ENCODE measurements at places on chromosomes 1 and 21.
A peak's percentile ranks its signal among the peaks of the same experiment; 100 is the strongest.

- no peak for DNase-seq
Observed at GRCh38 chr1:194503209-194503608, 1316.8 kb upstream of the B3GALT2 start.

- DNase-seq, result no peak
Observed at GRCh38 chr1:149917571-149918144, at the start of gene SV2A. SV2A (minus strand) TSS chr1:149917844; CDS start chr1:149913840, 4,004 bp downstream.

DNA sequence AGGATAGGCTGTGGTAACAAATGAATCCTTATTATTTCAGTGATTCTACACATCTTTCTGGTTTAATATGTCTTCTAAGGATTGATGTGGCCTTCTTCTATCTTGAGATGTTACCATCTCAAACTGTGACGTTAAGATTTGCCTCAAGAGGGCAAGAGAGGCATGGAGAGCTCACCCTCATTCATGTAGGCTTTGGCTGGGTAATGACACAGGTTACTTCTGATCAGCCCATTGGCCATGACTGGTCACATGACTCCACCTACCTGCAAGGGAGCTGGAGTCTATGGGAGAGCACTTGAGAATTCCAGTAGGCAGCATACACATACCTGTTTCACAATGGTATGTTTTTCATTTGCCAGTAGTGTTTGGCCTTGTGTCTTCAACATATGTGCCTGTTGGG, 30.0 kb downstream of the CACHD1 start:
- no peak for DNase-seq

DNA sequence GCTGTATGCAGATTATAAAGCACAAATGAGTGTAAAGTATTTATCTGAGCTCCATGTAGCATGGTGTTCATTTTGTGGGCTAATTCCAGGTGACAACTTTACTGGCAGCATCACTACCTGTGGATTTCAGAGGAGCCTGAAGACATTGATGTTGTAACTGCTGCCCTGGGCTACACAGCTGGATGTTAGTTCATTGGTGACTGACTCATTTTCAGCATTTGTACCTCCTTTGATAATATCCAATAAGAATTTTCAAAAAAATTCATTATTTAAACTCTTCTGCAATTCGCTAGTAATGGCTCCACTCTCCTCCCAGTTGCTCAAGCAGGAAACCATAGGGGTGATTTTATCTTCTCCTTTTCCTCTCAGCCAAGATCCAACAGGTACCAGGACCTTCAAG, 37.3 kb upstream of the HSD3B1 start:
- DNase-seq, result no peak

DNA sequence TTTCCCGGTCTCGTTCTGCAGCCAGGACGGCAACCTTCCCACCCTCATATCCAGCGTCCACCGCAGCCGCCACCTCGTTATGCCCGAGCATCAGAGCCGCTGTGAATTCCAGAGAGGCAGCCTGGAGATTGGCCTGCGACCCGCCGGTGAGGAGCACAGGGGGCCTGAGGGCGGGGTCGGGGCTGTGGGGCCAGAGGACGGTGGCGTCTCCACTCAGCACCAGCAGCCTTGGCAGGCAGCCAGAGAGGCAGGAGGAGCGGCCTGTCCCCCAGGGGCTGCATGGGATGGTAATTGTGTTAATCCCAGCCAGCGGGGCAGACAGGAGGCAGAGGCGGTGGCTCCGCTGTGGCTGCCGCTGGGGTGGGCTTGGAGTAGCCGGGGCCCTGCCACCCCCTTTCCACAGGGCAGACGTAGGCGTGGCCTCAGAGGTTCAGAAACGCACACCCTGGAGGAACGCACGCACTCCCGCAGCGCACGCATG, 12.1 kb downstream of the SAMD11 start:
- no peak for DNase-seq

DNA sequence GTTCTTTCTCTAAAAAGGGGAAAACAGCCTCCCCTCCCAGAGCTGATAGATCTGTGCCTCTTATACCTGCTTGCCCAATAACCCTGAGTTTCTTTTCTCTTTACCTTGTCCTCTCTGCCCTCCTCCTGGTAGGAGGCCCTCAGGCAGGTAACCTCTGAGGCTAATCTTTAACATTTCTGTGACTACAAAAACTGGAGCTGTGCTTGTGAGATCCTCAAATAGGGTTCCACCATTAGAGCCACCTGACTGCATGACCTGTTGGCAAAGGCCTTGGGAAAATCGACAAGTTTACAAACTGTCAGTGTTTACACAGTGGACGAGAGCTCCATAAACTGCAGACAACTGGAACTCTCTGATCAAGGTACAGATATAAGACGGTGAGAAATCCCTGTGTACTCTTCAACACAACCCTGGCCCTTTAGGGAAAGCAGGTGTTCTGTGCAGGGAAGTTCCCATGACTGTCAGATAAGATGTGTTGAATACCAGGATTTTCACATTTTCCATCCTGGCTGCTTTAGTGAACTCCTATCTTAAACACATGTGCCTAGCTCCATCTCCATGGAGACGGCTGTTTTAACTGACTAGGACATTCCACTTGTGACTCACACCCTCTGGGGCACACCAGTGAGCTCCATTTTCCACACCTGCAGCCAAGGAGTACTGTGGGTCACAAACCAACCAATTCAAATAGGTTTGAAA, 38.3 kb downstream of the ECE1 start:
- no peak for DNase-seq

DNA sequence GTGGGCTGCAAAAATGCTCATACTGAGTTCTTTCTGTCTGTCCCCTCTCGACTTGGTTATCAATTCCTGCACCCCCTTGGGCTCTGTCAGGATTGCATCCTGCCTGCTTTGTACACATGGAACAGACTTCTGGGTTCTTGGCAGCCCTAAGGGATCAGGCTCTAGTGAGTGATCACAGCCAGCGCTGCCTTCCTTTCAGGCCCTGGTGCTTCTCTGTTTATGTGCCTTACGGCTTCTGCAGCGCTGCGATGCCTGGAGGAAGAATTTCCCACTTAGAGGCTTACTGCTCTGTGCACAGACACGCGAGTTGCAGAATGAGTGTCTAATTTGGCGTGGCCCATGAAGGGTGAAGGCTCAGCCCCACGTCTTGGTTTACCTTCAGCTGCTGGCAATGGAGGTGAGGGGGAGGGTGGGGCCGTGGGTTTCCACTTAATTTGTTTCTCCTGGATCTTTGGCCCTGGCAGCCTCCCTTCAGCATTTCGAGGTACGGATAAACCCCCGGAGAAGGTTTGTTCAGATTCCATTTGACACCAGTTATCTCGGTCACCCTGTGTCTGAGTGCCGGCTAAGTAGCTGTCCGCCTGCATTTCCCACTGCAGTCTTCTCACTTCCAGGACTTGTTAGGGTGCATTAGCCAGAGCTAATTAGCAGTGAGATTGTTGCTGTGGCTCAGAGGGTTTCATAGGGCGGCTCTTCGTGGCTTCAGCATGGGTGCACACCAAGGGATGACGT, 227.3 kb downstream of the DYRK1A start:
- DNase-seq, result no peak

DNA sequence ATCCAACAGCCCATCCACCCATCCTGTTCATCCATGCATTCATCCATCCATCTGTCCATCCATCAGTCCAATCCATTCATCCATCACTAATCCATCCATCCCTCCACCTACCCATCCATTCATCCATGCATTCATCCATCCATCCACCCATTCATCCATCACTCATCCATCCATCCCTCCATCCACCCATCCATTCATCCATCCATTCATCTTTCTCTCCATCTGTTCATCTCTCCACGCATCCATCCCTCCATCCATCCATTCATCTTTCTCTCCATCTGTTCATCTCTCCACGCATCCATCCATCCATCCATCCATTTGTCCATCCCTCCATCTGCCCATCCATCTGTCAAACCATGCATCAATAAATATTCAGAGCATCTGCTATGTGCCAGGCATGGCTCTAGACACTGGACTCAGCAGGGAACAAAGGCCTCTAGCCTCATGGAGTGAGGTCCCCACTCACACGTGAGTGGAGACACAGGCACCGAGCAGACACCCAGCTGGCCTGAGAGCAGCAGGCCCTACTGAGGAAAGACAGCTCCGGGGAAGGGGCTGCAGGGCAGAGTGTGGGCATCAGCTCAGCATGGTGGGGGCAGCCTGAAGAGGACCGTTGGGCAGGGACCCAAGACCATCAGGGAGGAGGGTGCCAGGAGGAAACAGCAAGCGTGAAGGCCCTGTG, 9.6 kb downstream of the KRTAP10-1 start:
- no peak for DNase-seq

GRCh38 chr1:41799723-41800122, 119.0 kb downstream of the HIVEP3 start:
- peak; percentile 30 for DNase-seq

DNA sequence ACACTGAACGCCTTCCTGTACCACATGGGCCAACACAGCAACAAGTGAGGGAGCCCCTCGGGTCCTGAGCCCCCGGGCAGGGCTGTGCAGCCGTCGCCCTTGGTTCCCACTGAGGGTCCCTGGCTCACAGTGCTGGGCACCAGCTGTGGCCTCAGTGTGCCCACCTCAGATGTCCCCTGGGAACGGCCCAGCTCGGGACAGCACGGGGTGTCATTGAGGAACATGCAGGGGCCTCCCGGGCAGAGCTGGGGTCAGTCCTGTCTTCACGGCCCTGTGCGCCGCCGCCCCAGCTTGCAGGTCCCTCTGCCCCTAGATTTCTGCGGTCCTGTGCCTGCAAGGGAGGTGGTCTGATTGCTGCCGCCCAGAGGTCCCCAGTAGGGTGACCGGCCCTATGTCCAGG, 17.7 kb downstream of the ATAD3B start:
- no peak for DNase-seq

DNA sequence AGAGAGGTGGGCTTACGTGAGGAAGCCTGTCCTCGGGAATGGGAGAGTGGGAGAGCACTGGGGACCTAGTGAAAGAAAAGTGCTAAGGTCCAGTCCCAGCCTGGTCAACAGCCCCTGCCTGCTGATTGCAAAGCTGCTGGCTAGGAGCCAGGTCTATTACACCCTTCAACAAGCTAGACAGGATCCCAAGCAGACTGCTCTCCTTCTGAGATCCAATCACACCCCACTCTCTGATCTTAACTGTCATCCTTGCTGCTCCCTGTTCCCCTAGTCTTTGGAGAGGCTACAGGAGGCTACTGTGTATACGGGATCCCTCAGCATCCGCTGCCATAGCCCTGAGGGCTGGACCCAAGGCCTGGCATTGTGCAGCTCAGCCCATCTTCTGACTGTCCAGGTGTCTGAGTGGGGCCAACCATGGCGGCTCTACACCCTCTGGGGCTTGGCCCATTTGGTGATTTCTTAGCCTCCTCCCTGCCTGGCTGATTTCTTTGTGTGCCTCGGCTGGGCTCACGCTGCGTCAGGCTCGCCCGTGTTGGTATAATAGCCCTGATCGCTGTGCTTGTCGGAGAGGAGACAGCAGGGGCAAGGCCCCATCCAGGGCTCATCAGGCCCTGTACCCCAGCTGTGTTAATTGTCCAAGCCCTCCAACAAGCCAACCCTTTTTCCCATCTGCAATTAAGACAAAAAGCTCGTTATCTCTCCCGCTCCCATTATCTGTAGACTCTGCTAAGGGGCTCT, 43.9 kb downstream of the NAV1 start:
- DNase-seq, result peak; percentile 30

All from suppressor macrophage treated with lipopolysaccharide for 4 hours (primary cell).